Naive thymus-derived CD8-positive, alpha-beta T cell (primary cell): ENCODE measurements at places on chromosomes 7 and 10.

DNA sequence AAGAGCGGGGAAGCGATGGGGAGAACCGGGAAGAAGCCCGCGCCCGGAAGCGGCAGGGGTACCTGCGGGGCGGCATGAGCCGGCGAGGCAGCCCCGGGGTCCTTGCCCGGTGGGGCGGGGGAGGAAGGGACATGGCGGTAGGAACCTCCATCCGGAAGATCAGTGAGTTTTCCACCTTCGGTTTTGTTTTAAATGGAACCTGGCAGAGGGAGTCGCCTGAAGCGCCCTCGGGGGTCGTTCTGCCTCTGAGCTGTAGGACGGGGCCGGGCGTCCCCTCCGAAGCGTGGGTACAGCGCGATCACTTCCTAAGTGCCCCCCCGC, 471 bp downstream of the PFKP start:
- DNase-seq = no peak
- peaks cover 5% of the 10 kb centered on the region for H3K36me3 ChIP-seq
- H3K27ac ChIP-seq = no peak overlapping the region
- H3K4me1 ChIP-seq = peaks cover 51% of the 10 kb centered on the region

DNA sequence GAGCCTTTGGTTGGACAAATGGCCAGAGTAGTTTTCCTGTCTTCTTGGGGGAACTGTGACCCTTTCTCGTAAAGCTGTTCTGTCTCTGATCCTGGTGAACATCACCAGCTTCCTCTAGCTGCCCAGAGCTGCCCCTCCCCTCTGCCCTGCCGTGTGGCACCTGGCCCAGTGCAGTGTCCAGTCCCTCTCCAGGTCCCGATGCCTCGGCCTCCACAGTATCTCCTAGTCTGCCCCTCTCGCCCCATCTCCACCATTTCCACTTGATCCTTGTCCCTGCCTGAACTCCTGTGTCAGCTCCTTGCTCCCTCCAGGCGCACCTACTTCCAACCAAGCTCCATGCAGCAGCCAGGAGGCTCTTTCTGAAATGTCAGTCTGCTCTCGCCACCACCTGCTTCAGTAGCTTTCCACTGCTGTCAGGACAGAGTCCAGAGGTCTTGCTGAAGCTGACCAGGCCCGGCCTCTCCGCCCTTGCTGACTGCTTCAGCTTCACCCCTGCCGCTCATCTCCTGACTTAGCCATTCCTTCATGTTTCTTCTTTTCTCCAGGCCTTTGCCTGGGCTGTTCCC, 133.6 kb downstream of the GRK5 start:
- no peak for DNase-seq
- no peak overlapping the region for H3K4me3 ChIP-seq
- peaks cover 25% of the 10 kb centered on the region for H3K4me1 ChIP-seq
- no peaks in the 10 kb centered on the region for H3K27me3 ChIP-seq
- H3K36me3 ChIP-seq = peaks cover 18% of the 10 kb centered on the region
- H3K27ac ChIP-seq = no peak overlapping the region

DNA sequence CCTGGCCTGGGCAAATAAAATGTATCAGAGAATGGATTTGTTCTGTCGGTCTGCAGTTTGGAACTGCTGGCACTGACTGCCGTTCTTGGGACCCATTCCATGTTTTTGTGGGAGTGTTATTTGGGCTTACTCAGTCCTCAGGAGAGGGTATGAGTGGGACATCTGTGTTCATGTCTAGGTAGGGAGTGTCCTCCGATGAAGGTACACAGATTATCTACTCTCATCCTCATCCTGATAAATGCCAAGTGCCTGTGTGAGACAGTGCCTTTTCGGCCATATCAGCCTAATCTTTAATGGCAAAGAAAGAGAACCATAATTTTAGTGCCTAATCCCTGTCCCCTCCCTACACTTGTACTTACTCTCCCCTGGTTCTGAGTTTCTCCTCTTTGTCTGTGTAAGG, 409.4 kb downstream of the REEP3 start:
- H3K4me3 ChIP-seq = no peak overlapping the region
- no peak for DNase-seq
- no peaks in the 10 kb centered on the region for H3K4me1 ChIP-seq
- H3K36me3 ChIP-seq = no peaks in the 10 kb centered on the region

DNA sequence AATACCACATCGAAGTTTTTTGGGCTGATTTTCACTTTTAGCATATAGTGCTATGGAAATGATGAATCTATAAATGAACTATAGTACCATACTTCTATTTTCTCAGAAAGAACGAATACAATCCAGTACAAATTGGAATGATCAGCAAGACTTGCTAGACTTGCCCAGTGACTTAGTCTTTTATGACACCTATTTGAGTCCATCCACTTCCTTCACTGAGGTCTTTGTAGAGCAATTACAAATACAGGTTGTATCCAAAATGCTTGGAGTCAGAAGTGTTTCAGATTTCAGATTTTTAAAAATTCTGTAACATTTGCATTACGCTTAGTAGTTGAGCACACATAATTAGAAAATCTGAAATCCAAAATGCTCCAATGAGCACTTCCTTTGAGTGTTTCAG, 104.3 kb downstream of the NRBF2 start:
- H3K4me3 ChIP-seq = no peak overlapping the region
- H3K27ac ChIP-seq = no peak overlapping the region
- peaks cover 82% of the 10 kb centered on the region for H3K4me1 ChIP-seq
- H3K36me3 ChIP-seq = peaks cover 9% of the 10 kb centered on the region
- H3K27me3 ChIP-seq = no peaks in the 10 kb centered on the region
- DNase-seq = no peak

GRCh38 chr7:101535351-101535751, 93.7 kb downstream of the MYL10 start:
- H3K27me3 ChIP-seq = no peaks in the 10 kb centered on the region
- no peak overlapping the region for H3K4me3 ChIP-seq
- H3K4me1 ChIP-seq = peaks cover 4% of the 10 kb centered on the region
- H3K36me3 ChIP-seq = no peaks in the 10 kb centered on the region
- no peak overlapping the region for H3K27ac ChIP-seq
- no peak for DNase-seq

GRCh38 chr10:56383806-56384205, 22.7 kb upstream of the ZWINT start:
- H3K4me3 ChIP-seq = no peak overlapping the region
- H3K27ac ChIP-seq = no peak overlapping the region
- H3K4me1 ChIP-seq = no peaks in the 10 kb centered on the region
- H3K27me3 ChIP-seq = no peaks in the 10 kb centered on the region
- DNase-seq = no peak

GRCh38 chr10:8072211-8072610, 17.7 kb downstream of the GATA3 start:
- H3K27me3 ChIP-seq = no peaks in the 10 kb centered on the region
- H3K4me3 ChIP-seq = no peak overlapping the region
- peaks cover 43% of the 10 kb centered on the region for H3K4me1 ChIP-seq
- peak overlapping the region; percentile 84 for H3K27ac ChIP-seq
- H3K36me3 ChIP-seq = peaks cover 10% of the 10 kb centered on the region

- H3K4me1 ChIP-seq = no peaks in the 10 kb centered on the region
- H3K27ac ChIP-seq = no peak overlapping the region
- peaks cover 29% of the 10 kb centered on the region for H3K27me3 ChIP-seq
- H3K36me3 ChIP-seq = no peaks in the 10 kb centered on the region
- no peak for DNase-seq
- H3K4me3 ChIP-seq = no peak overlapping the region
Observed at GRCh38 chr10:99466632-99467223, 36.3 kb upstream of the GOT1 start.

DNA sequence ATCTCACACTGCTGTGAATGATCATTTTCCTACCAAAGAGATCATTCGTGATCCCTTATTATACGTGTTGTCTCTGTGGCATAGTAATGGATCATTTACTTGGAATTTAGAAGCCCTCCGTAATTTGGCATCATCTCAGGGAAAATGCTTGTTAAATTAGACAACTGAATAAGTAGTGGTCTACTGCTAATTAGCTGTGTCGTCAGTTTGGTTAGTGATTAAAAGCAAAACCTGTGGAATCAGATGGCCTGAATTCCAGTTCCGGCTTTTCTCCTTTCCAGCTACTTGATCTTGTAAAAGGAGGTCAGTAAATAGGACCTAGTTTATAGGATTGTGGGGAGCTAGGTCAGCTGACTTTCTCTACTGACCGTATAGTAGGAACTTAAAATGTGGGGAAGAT, 65.6 kb downstream of the RBM33 start:
- DNase-seq = no peak
- peaks cover 4% of the 10 kb centered on the region for H3K36me3 ChIP-seq
- H3K4me3 ChIP-seq = no peak overlapping the region
- H3K4me1 ChIP-seq = peaks cover 36% of the 10 kb centered on the region
- no peaks in the 10 kb centered on the region for H3K27me3 ChIP-seq
